ENCODE measurements at places on chromosomes 7 and 10. TPM values are rescaled to one million over a fixed set of nuclear protein-coding genes. Genes with fewer than 3 reads are reported as not detected.

The SYT15B gene
- 0.11 TPM for total RNA-seq

The TPST1 gene
- 31.0 TPM for total RNA-seq

The KLLN gene
- total RNA-seq, result 1.0 TPM

DNA sequence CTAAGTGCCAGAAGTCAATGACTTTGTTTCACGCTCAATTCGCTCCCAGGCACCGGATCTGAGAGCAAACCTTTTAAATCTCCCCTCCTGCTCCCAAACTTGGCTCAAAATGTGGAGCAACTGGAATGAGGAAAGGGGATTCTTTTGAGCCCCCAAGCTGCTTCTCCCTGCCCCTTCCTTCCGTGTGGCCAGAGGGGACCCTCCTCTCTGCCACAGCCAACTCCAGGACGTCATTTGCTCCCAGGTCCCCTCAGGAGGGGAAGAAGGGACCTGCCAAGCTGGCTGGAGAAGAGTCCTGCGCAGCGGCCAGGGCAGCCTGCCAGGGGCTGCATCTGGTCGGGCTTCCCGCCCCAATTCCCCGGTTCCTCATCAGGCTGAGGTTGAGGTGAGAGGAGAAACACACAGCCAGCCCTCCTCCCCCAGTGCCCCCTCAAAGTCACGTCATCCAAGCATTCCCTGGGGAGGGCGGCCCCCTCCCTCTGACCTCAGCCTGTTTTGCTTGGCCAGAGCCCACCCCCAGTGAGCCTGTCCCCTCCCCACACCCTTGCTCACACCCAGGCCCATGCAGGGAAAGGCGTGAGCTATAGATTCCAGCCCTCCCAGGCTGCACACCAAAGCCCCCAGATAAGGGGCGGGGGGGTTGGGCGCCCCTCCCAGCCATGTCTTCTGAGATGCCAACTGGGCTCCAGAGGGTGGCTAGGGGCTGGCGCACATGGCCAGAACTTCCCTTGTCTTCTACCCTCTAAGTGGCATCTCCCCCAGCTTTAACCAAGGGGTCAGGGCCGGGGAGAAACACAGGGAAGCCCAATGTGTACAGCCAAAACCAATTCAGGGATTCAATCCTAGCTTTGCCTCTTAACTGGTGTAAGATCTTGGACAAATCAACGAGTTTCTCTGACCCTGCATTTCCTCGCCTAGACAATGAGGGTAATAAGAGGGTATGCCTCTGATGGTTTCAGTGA is 35.0 kb downstream of the SH3PXD2A start:
- DNase-seq, result no peak
- no peaks in the 10 kb centered on the region for H3K27me3 ChIP-seq
- no peak overlapping the region for H3K4me3 ChIP-seq

- no peaks in the 10 kb centered on the region for H3K36me3 ChIP-seq
- no peaks in the 10 kb centered on the region for H3K4me1 ChIP-seq
- H3K4me3 ChIP-seq, result no peak overlapping the region
- no peaks in the 10 kb centered on the region for H3K27me3 ChIP-seq
- H3K27ac ChIP-seq, result no peak overlapping the region
These were observed 641.1 kb downstream of the PCDH15 start for GRCh38 chr10:54159924-54160323.

- no peaks in the 10 kb centered on the region for H3K36me3 ChIP-seq
- peak; percentile 17 for DNase-seq
- no peak overlapping the region for H3K4me3 ChIP-seq
- H3K27me3 ChIP-seq, result peaks cover 1% of the 10 kb centered on the region
- H3K27ac ChIP-seq, result no peak overlapping the region
- no peaks in the 10 kb centered on the region for H3K4me1 ChIP-seq
These were observed 137.6 kb downstream of the ZNF467 start for GRCh38 chr7:149635561-149636329.

DNA sequence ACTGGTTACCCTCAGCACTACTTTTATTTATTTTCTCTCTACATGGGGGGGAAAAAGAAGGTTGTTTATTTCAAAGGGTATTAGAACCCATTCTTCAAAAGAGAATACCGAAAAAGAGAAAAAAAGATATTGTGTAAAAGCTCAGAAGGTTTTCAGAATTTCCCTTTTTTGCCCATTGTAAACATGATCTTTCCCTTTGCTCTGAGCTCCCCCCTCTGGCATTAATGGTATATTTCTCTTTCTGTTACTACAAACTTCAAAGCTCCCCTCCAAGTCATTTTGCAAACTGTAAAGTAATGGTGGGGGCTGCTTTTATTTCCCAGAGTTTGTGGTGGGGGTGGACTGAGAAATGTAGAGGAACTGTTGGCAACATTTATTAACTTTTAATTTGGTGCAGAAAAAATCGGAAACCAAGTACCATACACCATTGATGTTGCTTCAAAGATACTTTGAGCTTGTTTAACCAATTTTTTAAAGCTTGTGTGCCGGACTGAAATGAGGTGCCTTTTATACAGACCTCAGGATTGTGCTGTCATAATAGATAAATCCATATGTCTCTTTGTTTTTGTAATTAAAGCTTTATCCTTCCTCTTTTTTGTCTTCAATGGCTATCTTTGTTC is 181.5 kb downstream of the EXOC4 start:
- DNase-seq, result no peak
- H3K27ac ChIP-seq, result no peak overlapping the region
- no peaks in the 10 kb centered on the region for H3K27me3 ChIP-seq
- H3K36me3 ChIP-seq, result no peaks in the 10 kb centered on the region

DNA sequence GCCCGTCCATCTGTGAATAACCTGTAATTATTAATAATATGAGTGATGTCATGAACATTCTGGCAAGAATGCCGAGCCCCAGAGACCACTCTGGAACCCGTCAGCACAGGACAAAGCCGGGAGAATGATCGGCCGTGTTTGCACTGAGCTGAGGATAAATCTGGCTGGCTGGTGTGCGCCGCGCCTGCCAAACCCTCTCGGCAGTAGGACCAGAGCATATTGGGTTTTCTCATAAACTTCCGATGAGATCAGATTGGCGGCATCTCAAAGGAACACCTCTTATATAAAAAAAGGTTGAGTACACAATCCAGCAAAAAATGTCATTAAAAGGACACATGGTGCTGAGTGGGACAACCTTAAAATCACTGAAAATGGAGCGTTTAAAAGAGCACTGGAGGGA is 296.0 kb upstream of the MKI67 start:
- no peak overlapping the region for H3K4me3 ChIP-seq
- no peak for DNase-seq
- H3K27me3 ChIP-seq, result no peaks in the 10 kb centered on the region
- H3K36me3 ChIP-seq, result no peaks in the 10 kb centered on the region
- no peak overlapping the region for H3K27ac ChIP-seq

GRCh38 chr10:88062798-88063472 is 199.5 kb downstream of the PTEN start:
- no peaks in the 10 kb centered on the region for H3K27me3 ChIP-seq
- no peak overlapping the region for H3K4me3 ChIP-seq
- H3K27ac ChIP-seq, result no peak overlapping the region
- DNase-seq, result no peak

DNA sequence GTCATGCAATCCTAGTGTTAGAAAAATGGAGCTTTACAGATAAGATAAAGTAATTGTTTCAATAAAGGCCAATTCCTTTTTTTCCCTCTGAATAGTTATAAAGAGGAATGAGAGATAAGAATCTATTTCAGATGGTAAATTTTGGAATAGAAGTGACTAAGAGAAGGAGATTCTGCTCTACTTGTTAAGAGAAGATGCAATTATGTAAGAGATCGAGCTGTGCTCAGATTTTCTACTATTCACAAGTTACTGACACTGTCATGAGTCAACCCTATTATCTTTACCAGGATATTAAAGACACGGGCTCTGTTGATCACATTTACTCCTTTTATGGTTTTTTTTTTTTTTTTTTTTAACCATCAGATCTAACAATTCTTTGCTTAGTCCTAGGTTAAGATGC is 511.3 kb downstream of the ARL4A start:
- no peak overlapping the region for H3K27ac ChIP-seq
- no peak for DNase-seq
- H3K27me3 ChIP-seq, result no peaks in the 10 kb centered on the region
- no peaks in the 10 kb centered on the region for H3K4me1 ChIP-seq

DNA sequence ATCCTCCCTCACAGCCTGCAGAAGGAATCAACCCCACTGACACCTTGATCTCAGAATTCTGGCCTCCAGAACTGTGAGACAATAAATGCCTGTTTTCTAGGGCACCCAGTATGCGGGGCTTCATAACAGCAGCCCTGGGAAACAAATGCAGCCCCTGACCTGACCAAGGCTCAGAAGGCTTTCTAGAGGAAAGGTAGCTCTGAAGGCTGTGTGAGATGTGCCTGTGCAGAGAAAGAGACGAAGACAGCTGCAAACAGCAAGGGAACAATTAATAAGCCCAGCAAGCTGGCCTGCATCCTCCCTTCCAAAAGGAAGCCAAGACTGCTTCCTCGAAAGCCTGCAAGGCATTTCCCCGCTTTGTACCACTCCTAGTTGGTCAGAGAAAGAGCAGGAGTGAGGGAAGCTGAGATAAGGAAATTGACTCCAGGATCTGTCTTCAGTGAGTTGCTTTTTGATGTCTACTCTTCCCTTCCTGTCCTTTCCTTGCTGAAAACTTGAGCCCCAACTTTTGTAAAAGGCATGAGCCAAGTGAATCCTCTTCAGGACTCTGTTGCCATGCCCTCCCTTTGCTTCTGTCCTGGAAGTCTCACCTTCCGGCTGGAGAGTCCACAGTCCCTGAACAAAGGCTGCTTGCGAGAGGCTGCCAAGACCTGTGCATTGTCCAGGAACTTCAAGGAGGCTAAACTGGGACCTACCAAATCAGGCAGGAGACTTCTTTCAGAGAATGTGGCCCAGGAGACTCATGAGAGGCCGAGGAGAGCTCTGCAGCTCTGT is 71.2 kb upstream of the ARID5B start:
- H3K27me3 ChIP-seq, result no peaks in the 10 kb centered on the region
- peak overlapping the region; percentile 83 for H3K27ac ChIP-seq
- peak overlapping the region; percentile 19 for H3K4me3 ChIP-seq
- no peaks in the 10 kb centered on the region for H3K36me3 ChIP-seq

- DNase-seq, result no peak
- H3K36me3 ChIP-seq, result no peaks in the 10 kb centered on the region
- no peak overlapping the region for H3K27ac ChIP-seq
- no peaks in the 10 kb centered on the region for H3K27me3 ChIP-seq
- H3K4me3 ChIP-seq, result no peak overlapping the region
These were observed 35.8 kb downstream of the NT5C2 start for GRCh38 chr10:103157246-103157645.

DNA sequence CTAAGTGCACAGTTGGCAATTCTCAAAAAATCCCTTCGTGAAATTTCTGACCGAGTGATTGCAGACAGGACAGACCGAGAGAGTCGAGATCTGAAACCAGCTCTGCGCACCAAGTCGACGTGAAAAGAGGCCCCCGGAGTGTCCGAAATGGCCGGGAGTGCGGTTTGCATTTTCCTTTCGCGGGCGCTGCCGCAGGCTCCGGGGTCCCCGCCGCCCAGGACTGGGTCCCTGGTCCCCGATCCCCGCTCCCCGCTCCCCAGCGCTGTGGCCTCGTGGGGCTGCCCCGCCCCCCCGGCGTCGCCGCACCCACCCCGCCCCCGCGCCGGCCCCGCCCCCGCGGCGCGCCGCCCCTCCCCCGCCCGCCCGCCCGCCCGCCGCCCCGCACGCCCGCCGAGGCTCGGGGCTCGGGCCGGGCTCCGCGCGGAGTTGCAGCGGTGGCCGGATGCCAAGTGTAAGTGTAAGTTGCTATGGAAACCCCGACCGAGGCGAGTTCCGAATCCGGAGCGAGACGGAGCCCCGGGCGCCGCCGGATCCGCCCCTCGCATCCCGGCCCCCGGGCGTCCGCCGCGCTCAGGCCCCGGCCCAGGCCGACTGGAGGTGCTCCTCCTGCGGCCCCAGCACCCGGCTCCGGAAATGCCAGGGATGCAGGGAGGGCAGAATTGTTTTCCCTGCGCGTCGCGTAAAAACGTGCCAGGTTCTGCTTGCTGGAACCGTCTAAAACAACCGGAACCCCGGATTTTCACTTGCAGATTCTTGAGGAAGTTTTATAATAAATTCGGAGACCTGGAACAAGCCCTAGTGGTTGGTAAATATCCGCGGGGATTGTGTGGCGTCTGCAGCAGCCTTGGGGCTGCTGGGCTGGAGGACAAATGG is 4.6 kb downstream of the BMI1 start:
- peaks cover 2% of the 10 kb centered on the region for H3K36me3 ChIP-seq
- peak overlapping the region; percentile 63 for H3K27ac ChIP-seq
- peaks cover 36% of the 10 kb centered on the region for H3K4me1 ChIP-seq
- H3K4me3 ChIP-seq, result peak overlapping the region; percentile 62
- no peaks in the 10 kb centered on the region for H3K27me3 ChIP-seq

- DNase-seq, result no peak
- no peak overlapping the region for H3K27ac ChIP-seq
- no peak overlapping the region for H3K4me3 ChIP-seq
- H3K27me3 ChIP-seq, result no peaks in the 10 kb centered on the region
- H3K4me1 ChIP-seq, result no peaks in the 10 kb centered on the region
These were observed 9.4 kb downstream of the LIMK1 start for GRCh38 chr7:74092964-74093471.

- H3K4me1 ChIP-seq, result no peaks in the 10 kb centered on the region
- H3K27ac ChIP-seq, result no peak overlapping the region
- H3K27me3 ChIP-seq, result no peaks in the 10 kb centered on the region
- H3K36me3 ChIP-seq, result no peaks in the 10 kb centered on the region
- no peak for DNase-seq
- no peak overlapping the region for H3K4me3 ChIP-seq
These were observed 405.5 kb upstream of the CELF2 start for GRCh38 chr10:10612151-10612550.

DNA sequence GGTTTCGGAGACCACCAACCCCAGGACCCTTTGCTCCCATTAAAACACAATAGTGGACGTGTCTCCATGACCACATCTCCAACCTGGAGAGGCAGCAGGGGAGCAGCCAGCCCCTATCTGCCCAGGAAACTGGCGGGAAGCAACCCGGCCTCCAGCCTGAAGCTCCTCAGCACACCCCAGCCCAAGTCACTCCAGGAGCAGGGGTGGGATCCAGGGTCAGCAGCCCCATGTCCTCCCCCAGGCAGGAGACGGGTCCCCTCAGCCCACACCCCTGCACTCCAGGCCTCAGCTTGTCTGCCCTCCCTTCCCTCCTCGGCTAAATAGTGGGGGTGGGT is 601 bp downstream of the ADAM8 start:
- peak overlapping the region; percentile 52 for H3K4me3 ChIP-seq
- H3K27me3 ChIP-seq, result no peaks in the 10 kb centered on the region
- peak overlapping the region; percentile 80 for H3K27ac ChIP-seq
- H3K4me1 ChIP-seq, result peaks cover 53% of the 10 kb centered on the region
- H3K36me3 ChIP-seq, result peaks cover 6% of the 10 kb centered on the region

DNA sequence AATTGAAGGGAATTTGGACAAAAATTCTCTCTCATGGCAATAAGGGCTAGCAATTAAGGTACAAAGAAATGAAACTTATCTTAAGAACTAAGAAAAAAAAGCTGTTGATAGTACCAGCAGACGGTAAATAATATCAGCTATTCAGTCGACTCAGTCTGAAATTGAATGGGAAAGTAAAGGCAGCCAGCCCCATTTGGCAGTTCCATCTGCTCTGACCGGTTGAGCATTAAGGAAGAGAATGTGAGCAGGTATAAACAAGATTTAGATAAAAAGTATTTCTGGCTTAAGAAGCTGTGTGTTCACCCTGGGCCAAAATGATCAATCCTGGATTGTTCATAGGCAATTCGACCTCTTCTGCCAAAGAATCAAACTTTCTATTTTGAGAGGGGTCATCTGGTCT is 154.6 kb upstream of the NPVF start:
- DNase-seq, result no peak
- no peaks in the 10 kb centered on the region for H3K36me3 ChIP-seq
- no peaks in the 10 kb centered on the region for H3K27me3 ChIP-seq
